ENCODE measurements at places on chromosomes 2 and 18.

GRCh38 chr18:848062-848861 lies 36.2 kb upstream of the YES1 start:
- DNase-seq: no peak

DNA sequence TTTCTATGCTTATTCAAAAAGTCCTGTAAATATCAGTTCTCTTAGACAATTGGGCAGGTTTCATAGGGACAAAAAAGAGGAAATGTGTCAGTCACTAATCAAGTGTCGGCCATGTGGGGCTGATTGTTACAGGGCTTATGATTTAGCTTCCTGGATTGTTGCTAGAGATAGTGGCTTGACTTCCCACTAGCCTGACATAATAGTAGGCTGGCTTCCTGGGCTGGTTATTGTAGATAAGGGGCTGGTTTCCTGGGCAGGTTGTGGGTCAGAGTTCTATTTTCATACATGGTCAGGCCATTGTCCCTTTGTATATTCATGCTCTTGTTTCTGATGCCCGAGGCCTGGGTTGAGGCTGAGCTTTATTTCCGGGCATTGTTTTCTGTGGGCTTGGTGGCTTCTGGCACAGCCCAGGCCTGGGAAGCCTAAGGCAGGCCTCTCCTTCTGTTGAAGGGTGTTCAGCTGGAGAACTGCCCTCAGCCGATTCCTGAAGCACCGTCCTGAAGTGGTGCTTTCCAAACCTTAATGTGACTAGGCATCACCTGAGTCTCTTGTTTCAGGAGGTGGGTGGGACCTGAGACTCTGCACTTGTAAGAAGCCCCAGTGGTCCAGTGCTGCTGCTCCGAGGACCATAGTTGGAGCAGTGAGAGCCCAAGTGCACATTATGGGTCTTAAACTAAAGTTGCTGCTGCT lies 37.0 kb downstream of the CD8B2 start:
- peak; percentile 25 for DNase-seq

GRCh38 chr18:10416065-10416464 lies 38.4 kb upstream of the APCDD1 start:
- no peak for DNase-seq

DNA sequence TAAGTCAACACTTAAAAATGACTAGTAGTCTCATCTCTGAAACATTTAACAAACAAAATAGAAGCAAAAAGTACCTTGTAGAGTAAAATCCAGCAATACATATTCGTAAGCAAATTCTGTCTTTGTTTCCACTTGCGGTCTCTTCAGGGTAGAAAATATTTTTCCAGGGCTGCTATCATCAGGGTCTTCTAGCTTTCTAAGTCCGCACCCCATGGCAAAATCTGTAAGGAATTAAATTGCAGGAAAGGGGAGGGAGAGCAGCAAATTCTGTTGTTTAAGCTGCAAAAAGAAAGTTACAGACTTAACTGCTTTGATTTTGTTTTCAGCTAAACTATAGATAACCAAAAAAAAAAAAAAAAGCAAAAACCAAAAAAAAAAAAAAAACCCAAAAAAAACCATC lies at the start of gene RFTN2:
Gene RFTN2, minus strand, starts transcription at position 342 of the 400 bp plus-strand sequence. Its CDS starts 129 bp downstream, at position 213.
- DNase-seq: no peak

DNA sequence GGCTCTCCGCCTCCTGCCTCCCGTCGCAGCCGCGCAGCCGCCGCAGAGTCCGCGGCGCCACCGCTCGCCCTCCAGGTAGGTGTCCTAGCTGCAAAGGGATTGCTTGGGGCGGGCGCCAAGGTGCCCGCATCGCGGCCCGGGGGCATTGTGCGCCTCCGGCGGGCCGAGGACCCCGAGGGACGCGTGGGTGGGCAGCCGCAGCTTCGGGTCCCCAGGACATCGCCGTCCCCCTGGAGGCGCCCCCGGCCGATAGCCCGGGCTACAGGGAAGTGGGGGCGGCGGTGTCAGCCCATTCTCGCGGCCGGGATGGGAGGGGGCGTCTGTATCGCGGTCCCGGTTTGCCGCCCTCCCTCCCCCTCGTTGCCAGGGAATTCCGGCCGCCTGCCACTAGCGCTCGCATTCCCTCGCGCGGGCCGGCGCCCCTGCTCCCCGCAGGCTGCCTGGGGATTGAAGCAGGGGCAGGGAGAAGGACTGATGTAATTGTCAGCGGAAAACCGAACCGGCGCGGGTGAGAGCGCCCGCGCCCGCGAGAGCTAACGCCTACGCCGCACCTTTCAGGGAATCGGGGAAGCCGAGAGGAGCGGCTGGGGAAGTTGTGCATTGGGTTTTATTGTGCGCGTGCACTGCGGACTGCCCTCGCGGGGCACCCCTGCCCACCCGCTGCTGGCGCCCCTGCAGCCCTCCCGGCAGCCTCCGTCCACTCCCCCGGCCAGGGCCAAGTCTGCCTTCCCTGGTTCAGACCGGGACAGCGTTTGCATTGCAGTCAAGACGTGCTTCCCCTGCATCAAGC lies 483 bp downstream of the OSBPL6 start:
- DNase-seq: peak; percentile 35

DNA sequence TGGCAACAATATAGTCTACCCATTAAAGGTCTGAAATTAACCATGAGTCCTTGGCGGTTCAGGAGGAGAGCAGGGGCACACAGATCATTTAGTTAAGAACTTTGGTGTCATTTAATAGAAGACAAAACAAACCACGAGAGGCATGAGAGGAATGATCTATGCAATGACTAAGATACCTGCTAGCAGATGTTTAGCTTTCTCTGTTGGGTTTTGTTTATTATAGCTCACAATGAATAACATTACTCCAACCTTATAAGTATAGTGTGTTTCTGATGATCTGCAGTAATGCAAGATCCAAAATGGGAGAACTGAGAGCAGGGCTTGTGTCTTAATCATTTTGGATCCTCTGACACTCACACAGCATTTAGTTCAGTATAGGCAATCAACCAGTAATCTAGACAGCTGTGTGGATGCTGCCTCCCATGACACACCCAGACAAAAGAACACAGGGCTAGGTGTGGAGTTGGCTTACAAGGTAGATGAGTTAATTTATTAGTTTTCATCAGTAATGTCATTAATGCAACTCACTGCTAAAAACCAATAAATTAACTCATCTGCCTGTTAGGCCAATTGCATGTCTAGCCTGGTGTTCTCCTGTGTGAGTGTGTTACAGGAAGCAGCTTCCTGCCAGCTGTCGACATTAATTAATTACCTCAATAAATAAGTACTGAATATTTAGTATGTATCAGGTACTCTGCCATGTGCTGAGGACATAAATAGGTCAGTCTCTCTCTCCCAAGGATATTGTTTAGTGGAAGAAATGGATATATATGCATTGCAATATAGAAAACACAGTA lies 92.3 kb downstream of the CLIP4 start:
- DNase-seq: no peak

DNA sequence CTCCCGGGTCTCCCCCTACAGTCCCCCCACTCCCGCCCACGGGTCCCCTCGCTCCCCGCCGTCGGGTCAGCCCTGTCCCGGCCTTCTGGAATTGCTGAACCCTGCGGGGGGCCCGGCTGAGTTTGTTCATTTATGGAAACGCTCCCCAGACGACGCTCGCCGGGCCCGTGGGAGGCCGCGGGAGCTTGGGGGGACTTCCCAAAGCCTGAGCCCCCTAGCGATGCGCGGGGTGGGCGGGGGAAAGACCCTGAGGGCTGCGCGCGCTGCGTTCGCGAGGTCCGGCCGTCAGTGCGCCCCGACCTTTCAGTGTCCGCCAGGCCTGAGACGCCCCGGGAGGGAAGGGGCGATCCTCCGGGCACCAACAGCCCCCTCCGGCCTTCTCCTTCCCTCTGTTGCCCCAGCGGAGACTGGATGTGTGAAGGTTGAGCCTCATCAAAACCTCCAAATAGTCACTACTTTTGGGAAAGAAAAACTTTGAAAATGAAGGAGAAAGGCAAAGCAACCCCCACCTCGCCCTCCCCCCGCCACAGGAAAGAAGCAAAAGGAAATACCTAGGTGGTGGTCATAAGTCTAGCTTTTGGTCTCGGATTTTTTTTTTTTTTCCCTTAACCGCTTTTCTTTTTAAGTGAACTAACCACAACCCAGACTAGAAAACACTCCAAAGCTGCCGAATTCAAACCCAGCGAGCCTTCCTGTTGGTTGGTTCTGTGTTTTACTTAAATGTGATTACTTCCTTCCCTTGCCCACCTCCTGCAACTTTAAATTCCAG lies 509 bp upstream of the CYS1 start:
- DNase-seq: no peak

GRCh38 chr2:8997631-8998030 lies 5.9 kb downstream of the MBOAT2 start:
- DNase-seq: peak; percentile 28

GRCh38 chr2:133586978-133587377 lies 18.7 kb upstream of the NCKAP5 start:
- no peak for DNase-seq

GRCh38 chr2:12076810-12077209 lies 330.4 kb downstream of the LPIN1 start:
- DNase-seq: no peak

GRCh38 chr2:196173505-196173904 lies 2.1 kb upstream of the STK17B start:
- DNase-seq: no peak

GRCh38 chr18:44914028-44914427 lies 233.3 kb downstream of the SETBP1 start:
- DNase-seq: no peak

- peak; percentile 30 for DNase-seq
Measured at GRCh38 chr18:56286775-56287325, 351.5 kb downstream of the TXNL1 start.

- DNase-seq: peak; percentile 54
Measured at GRCh38 chr2:47724221-47724981, 58.5 kb upstream of the MSH6 start.

DNA sequence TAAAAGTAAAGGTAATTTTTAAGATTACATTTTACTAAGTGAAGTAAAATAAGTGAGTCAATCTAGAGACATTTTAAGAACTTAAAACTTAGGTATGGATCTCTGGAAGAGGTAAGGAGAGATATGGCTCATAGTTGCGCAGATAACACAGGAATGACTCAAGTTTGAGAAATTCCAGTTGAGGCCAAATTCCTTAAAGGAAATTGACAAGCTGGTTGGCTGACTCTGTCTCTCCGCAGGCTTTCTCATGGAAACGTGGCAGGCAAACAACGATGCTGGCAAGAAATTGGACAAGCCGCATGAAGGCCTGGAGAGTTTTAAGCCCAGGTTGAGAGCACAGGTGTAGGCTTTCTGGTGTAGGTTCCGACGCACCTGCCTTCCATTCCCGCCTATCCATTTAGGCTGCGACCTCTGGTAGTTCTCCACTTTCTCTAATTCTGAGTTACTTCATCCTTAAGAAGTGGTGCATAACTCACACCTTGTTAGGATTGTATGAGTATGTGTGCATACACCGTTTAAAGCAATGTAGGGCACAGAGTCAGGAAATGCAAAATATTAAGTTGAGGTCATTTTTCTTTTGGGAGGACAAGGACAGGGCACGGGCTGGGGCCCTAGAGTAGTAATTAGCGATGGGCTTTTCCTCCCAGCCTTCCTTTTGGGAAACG lies 589 bp upstream of the DAW1 start:
- no peak for DNase-seq

DNA sequence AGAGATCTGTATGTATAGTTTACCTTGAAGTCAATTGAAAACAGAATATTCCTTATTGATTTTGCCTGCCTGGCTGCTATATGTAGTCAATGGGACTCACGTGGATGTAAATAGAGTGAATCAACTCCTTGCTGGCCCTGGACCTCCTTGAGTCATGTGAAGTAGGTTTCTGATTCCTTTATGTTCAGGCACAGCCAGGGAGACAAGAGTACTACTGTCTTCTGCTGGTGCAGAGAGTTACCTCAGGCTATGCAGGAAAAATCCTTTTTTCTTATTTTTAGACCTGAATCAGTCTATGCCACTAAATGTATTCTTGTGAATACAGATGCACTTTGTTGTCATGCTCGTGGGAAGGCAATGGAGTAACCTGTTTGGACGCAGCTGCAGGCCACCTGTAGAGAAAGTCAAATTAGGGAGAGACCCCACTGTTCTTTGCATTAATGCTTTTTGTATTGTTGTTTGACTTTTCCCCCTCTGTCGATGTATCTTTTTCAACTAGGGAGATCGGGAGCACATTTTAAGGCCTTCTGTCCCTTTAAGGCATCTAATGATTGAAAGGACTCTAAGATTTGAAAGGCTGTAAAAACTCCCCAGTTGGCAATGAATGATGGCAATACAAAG lies 473.9 kb downstream of the ARHGAP15 start:
- no peak for DNase-seq

GRCh38 chr2:177806025-177806424 lies 266.6 kb downstream of the PDE11A start:
- DNase-seq: no peak

- DNase-seq: no peak
Measured at GRCh38 chr18:76274468-76275289, 220.4 kb downstream of the ZNF516 start.

DNA sequence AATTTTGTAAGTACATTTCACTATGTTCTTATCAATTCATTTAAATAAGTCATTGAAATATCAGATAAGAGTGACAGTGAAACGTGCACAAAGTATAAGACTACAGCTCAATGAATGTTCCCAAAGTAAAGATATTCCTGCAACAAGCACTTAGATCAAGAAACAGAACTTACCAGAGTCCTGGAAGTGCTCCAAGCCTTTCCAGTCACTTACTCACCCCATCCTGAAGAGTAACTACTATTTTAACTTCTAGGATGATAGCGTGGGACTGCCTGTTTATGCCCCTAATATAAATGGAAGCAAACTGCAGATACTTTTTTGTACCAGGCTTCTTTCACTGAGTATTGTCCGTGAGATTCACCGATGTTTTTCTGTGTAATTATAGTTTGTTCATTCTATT lies 768.9 kb downstream of the SLC4A3 start:
- no peak for DNase-seq

DNA sequence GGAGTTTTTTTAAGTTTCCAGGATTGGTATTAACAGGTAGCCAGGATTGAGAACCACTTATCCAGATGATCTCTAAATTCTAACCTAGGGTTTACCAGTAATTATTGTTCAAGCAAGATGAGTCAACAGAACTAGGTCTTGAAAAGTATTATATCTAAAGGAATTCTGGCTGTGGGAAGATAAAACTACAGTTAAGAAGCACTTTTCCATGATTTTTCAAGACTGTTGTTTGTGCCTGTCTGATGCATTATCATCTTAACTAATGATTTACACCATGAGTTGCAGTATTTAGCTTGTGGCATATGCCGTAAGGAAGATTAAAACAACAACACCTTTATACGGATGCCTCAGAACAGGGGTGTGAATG lies 142.2 kb upstream of the CCDC68 start:
- no peak for DNase-seq

GRCh38 chr2:133097666-133098065 lies 427.7 kb upstream of the LYPD1 start:
- no peak for DNase-seq

DNA sequence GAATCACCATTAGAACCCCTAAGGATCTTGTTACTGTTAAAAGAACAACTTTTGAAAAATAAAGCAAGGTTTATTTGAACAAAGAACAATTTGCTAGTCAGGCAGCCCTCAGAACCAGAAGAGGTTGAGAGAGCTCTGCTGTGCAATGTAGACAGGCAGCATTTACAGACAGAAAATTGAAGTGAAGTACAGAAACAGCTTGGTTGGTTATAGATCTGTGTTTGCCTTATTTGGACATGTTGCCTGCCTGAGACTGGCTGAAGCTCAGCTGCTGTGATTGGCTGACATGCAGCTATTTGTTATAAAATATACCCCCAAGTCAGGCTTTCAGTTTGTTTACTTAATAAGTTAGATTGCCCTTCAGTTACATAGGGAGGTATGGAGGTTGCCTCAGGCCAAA lies 12.5 kb downstream of the MSTN start:
- no peak for DNase-seq
